Anterior cingulate cortex (tissue), 58 donors: ENCODE measurements at places on chromosomes 12 and 14.

DNA sequence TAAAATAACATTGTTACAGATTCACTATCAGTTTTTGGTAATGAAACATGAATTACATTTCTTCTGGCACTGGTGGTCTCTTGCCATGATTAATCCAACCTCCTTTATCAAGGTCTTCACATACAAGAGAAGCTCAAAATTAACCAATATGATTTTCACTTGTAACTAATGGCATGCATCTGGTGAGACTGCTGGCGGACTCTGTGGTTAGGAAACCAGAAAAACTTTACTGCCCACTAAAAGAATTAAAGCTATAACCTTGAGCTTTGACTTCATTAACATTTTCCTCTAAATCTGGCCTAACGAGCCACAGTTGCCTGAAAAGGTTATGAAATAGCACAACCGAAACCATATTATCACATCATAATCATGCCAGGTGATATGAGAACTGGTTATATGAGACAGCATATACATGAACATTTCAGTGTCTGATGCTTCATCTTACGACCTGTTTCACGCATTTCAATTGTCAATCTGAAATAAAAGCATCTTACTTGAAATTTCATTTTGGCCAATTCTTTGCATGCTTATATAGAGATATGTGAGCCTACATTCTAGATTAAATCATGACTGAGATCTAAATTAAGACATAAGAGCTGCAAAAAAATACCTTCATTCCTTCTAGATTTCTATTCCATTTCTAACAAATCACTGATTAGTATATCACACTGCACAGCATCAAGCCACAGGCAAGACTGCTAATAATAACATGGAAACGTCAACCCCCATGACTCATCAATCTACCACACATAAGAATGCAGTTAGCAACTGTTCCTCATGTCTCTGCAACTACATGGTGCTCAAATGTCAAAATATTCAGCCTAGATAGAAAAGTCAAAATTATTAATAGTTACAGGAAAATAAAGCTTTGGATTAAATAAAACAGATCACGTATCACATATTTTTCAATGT is 89.3 kb downstream of the OSBPL8 start:
- DNase-seq: no peak

- DNase-seq: no peak
These were observed 44.1 kb downstream of the HRK start for GRCh38 chr12:116837097-116837496.

DNA sequence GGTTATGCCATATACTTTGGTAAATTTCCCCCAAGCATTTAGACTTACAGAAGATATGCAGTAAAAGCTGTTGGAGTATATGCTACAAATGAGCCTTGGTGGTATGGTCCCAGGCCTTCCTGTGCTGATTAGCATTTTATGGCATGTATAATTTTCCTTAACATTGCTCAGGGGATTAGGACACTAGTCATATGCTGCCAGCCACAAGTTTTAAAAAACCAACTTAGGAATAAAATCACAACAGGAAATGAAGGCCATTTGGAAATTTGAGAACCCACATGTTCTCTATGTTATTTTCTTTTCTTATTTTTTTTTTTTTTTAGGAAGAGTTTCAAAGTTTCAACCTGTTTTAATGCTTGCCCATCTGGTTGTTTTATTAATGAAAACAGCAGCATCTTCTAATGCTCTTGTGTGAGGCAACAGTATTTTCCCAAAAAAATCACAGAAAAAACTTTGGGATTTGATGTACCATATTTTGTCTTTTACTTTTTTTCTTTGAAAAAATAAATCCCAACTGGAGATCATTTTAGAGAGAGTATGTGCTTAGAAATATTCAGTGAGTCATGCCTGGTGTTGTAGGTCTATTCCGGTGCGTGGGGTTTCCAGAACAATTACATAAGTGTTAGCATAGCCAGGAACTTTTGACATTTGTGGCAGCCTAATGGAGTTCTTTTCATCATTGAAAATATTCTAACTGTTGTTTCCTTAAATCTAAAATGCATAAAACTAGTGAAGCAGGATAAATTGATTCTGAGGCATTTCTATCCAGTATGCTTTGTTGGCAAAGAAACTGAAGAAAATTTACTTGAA is 21.7 kb upstream of the DUSP6 start:
- DNase-seq: no peak

DNA sequence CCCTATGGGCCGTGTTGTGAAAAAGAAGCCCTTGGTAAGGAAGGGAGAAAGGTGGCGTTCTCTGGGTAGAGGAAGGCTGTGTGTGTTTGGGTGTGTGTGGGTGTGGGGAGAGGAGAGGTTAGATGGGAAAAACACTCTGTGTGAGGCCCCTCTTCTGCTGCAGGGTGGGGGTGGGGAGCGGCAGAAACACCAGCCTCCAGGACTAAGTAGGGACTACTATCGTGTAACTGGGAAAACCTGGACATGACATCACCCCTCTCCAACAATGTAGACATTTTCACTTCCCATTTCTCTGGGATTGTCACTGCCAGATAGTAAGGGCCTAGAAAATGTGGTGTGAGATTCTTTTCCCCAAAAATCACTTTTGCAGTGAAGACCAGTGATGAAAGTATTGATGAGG is 205.0 kb downstream of the NTF3 start:
- no peak for DNase-seq

DNA sequence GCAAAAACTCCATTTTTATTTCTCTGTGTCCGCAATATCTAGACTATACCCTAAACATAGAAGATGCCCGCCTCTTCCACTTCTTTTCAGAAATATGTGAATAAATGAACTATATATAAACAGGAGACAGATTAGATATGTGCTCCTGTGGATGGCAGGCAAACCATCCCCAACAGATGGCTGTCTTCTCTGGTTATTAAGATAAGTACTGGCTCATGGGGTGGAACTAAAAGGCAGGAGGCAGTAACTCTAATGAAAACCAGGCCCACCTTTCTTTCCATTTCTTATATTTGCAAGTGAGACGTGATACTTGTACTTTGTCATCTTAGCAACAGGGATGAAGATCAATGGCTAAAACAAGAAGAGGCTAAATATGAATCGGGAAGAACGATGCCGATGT is 20.2 kb downstream of the E2F7 start:
- DNase-seq: no peak

DNA sequence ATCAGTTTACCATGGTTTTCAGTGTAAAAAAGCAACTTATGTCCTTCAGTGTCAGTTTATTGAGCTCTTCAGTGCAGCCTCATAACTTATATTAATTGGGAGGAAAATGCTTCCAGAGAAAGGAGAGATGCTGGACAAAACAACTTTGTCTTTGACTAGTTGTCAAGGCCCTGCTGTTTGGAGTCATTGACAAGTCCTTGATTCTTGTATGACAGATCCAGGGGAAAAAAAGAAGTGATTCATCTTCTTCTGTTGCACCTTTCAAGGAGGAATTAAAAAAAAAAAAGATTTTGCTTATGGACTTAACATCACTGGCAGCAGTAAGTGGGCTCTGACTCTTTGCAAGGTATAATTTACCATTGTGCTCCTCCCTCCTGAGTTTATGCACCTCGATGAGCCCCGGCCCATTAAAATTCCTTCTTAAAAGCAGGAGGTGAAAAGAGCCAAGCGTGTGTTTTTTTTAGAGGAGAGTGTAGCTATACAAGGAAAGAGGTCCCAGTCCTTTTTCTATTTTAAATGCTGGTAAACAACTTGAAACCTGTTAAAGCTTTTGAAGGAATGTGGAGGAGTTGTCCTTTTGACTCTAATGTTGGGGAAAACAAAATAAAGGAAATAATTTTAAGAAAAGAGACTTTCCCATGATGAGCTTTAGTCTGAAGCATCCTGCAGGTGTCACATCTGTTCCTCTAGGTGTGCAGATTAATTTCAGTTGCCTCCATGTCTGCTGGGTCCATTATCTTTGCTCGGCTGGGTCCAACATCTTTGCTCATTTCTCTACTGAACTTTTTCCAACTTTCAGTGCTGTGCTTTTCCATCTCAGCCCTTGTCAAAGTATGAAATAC is 431.6 kb downstream of the RAD51B start:
- DNase-seq: no peak

DNA sequence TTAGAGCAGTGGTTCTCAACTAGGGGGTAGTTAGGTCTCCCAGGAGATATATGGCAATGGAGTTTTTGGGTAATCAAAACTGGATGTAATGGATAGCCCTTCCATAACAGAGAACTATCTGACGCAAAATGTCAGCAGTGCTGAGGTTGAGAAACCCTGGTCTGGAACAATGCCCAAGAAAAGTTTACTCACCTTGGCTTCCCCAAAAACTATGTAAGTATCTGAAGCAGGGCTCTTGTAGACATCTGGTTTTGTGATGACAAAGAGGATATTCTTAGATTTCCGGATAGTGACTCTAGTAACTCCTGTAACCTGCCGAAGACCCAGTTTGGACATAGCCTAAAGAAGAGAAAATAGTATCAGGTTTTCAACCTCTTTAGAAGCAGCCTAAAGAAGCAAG is 11.8 kb downstream of the NACA start:
- DNase-seq: no peak

GRCh38 chr12:104055686-104056388 is 5.8 kb upstream of the GLT8D2 start:
- no peak for DNase-seq

DNA sequence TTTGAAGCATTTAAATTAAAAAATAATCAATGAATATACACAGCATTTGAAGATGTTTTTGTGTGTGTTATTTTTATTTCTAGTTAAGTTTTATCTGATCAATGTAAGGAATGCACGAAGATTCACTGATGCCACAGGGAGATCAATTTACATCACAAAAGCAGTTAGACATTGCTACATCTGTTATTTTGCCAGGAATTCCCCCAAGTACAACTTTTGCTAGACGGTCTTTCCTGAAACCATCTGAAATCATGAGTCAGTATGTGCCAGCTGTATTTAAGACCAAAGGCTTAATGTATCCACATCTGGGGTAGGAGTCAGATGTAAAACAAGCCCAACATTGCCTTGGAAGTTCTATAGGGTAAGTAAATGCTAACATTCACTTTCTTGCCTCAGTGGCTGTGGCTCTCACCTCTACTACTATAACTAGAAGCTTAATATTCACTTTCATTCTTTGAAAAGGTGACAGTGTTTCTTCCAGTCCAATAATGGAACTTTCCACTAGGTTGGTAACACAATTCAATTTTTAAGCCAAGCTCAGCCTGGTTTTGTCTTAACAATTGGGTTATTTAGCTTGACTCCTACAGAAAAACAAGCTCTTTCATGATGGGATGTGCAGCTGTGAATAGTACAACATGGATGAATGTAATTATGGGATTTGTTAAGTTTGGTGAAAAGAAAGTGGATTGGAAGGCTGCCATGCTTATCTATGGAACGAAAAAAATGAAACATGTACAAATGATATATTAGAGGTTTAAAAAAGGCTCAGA is 385.4 kb upstream of the TMEM132C start:
- no peak for DNase-seq

DNA sequence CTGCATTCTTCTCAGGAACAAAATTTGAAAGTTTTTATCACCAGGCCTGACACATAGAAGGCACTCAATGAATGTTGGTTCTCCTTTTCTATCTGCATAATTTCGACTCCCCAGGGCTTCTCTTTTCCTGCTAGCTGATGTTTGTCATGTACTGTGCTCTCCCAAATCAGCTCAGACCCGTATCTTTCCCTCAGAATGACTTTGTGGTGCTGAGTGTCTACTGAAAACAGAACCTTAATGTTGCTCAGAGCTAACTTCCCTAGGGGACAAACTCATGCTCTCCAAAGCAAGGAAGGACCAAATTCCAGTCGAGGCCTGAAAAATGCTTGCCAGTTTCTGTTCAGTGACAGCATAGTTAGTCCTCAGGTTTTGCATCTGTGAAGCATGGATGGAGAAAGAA is 1.9 kb downstream of the ARHGDIB start:
- no peak for DNase-seq

- no peak for DNase-seq
These were observed 124.7 kb downstream of the GARIN6 start for GRCh38 chr12:99772274-99772673.
